ENCODE measurements at places on chromosomes 6 and 20. TPM values are rescaled to one million over a fixed set of nuclear protein-coding genes. Genes with fewer than 3 reads are reported as not detected.

The SH3BGRL2 gene
- total RNA-seq = 28.9 TPM

The C20orf144 gene
- total RNA-seq = not detected

DNA sequence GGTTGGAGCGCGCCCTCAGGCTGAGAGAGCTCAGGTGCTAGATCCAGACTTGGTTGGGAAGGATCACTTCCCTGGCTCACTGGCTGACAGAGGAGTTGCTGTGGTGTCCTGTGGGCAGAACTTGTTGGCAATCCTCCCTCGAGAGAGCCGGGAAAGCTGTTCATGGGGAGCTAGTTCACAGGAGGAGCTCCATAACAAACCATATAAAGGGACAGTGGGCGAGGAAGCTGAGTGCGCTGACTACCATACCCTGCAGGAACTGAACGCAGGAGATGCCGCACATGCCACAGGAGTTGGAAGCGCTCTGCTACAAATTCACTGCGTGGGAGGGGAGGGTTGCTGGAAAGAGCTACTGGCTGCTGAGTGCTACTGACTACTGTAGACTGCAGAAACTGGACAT is 243.2 kb downstream of the OGFRL1 start:
- no peak overlapping the region for H3K27ac ChIP-seq
- no peaks in the 10 kb centered on the region for H3K27me3 ChIP-seq
- no peaks in the 10 kb centered on the region for H3K4me1 ChIP-seq
- DNase-seq = no peak

DNA sequence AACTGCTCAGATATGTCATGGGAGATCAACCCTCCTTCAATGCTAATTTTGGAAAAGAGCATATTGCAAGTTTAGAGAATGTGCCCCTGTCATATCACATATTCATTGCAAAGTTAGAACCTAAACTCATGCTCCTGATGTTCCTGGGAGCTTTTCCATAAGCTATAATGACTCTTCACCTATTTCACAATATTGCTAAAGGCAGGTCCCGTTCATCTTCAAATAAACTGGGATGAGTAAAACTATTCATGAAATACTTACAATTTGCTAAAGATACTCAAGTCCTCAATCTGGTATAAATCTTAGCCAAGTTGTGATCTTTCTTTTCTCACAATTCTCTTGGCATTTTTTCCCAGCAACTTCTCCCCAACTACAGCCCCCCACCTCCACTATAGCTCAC is 121.7 kb upstream of the TNFAIP3 start:
- DNase-seq = no peak
- H3K27ac ChIP-seq = no peak overlapping the region
- H3K27me3 ChIP-seq = no peaks in the 10 kb centered on the region
- no peak overlapping the region for H3K4me3 ChIP-seq
- H3K4me1 ChIP-seq = no peaks in the 10 kb centered on the region

Data from lower lobe of right lung (tissue), 2 donors.